SJSA1 (cell line): ENCODE measurements at places on chromosomes 1 and 21. TPM values are rescaled to one million over a fixed set of nuclear protein-coding genes. Genes with fewer than 3 reads are reported as not detected.

DNA sequence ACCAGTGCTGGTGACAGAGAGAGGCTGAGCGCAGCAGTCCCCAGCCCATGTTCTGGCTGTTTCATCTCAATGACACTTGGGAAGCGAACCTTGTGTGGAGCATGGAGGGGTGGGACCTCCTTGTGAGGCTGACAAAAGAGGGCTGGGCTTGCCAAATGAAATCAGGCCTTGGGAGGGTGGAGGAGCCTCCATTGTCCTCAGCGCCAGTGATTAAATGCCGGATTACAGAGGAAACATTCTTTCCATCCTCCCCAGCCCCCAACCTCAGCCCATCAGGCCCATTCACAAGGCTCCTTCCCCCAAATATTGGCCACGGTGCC, 63.3 kb upstream of the PAXBP1 start:
- DNase-seq: no peak

- no peak for DNase-seq
Observed at GRCh38 chr1:205421798-205422197, at the start of gene LEMD1. LEMD1 (minus strand) TSS chr1:205422056; CDS start chr1:205420536, 1,520 bp downstream.

DNA sequence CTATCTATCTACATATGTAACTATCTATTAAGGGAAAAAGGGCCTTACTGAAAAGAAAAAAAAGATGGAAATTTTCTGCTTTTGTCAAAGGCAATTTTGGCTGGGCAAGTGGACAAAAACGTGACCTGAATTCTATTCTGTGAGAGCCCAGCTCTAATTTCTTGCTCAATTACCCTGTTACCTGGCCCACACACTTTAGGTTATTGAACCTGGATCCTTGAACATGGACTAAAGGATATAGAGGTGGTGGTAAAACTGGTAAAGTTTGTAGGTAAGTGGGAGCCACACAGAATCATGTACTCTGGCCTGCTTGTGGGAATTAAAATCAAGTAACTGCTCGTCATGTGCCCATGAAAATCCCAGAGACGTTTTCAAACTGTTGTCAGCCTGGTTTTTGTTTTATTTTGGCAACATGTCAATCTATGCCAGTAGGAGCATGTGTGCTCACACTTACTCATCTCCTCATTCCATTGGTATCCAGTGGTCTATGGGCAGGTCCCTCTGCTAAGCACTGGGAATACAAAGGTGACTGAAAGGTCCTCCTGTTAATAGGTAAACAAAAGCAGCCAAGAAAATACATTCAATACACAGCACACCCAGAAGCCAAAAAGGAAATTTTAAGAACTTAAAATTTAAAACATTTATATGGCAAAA, 113.7 kb upstream of the WARS2 start:
- DNase-seq: no peak

MTOR gene
- 40.4 and 51.2 TPM in 2 replicates for total RNA-seq

- DNase-seq: no peak
Observed at GRCh38 chr1:167661527-167662426, 31.7 kb downstream of the RCSD1 start.

DNA sequence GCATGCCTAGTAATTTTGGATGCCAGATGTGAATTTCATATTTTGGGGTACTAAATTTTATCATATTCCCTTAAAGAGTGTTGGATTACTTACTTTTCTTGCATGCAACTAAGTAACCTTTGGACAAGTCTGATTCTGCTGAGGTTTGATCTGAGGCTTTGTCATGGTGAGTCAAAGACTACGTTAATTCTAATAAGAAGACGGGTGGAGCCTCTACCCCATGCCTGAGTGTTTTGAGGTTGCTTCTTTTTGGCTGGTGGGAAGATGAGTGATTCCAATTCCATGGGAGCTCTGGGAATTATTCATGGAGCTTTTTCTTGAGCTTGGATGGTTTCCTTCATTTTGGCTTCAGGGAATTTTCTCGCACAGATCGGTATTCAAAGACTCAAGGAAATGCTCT, 11.6 kb upstream of the PCP4 start:
- DNase-seq: no peak
